ENCODE measurements at places on chromosomes 7 and 10. TPM values are rescaled to one million over a fixed set of nuclear protein-coding genes. Genes with fewer than 3 reads are reported as not detected.

Gene PDE6C
- not detected for total RNA-seq

Gene CLCN1
- not detected for total RNA-seq

Gene C10orf120
- total RNA-seq: not detected

- DNase-seq: no peak
- H3K36me3 ChIP-seq: no peaks in the 10 kb centered on the region
- no peaks in the 10 kb centered on the region for H3K4me1 ChIP-seq
- H3K4me3 ChIP-seq: no peak overlapping the region
- no peak overlapping the region for H3K27ac ChIP-seq
- no peaks in the 10 kb centered on the region for H3K27me3 ChIP-seq
These were observed 429.0 kb upstream of the MTPN start for GRCh38 chr7:136405931-136406777.

- no peak overlapping the region for H3K4me3 ChIP-seq
- no peak for DNase-seq
- no peaks in the 10 kb centered on the region for H3K27me3 ChIP-seq
- no peaks in the 10 kb centered on the region for H3K36me3 ChIP-seq
- H3K27ac ChIP-seq: no peak overlapping the region
These were observed 13.9 kb upstream of the DRGX start for GRCh38 chr10:49409755-49410154.

DNA sequence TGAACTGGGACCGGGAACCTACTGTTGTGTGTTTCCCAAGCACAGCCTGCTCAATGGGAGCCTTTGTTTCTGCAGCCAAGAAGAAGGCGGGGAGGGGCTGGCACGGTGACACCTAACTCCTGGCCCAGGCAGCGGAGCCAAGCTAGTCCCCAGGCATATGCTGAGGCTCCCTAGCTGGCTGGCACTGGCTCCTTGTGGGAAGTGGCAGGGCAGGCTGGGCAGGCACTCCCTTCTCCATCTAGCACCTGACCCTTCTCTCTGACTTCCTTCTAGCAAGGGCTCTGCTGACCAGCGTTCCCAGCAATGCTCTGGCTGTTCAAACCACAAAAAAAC is 325.0 kb downstream of the PLXNA4 start:
- no peak for DNase-seq
- no peaks in the 10 kb centered on the region for H3K36me3 ChIP-seq
- H3K27ac ChIP-seq: no peak overlapping the region
- no peaks in the 10 kb centered on the region for H3K4me1 ChIP-seq
- H3K27me3 ChIP-seq: no peaks in the 10 kb centered on the region
- no peak overlapping the region for H3K4me3 ChIP-seq

- H3K4me1 ChIP-seq: no peaks in the 10 kb centered on the region
- no peak for DNase-seq
- no peaks in the 10 kb centered on the region for H3K36me3 ChIP-seq
- H3K27me3 ChIP-seq: no peaks in the 10 kb centered on the region
- no peak overlapping the region for H3K4me3 ChIP-seq
- H3K27ac ChIP-seq: no peak overlapping the region
These were observed 368.9 kb downstream of the SORCS1 start for GRCh38 chr10:106795619-106796018.

GRCh38 chr10:52541006-52541473 is 227.0 kb downstream of the DKK1 start:
- DNase-seq: no peak
- no peaks in the 10 kb centered on the region for H3K36me3 ChIP-seq
- H3K27me3 ChIP-seq: no peaks in the 10 kb centered on the region
- H3K4me3 ChIP-seq: no peak overlapping the region
- no peak overlapping the region for H3K27ac ChIP-seq
- no peaks in the 10 kb centered on the region for H3K4me1 ChIP-seq

DNA sequence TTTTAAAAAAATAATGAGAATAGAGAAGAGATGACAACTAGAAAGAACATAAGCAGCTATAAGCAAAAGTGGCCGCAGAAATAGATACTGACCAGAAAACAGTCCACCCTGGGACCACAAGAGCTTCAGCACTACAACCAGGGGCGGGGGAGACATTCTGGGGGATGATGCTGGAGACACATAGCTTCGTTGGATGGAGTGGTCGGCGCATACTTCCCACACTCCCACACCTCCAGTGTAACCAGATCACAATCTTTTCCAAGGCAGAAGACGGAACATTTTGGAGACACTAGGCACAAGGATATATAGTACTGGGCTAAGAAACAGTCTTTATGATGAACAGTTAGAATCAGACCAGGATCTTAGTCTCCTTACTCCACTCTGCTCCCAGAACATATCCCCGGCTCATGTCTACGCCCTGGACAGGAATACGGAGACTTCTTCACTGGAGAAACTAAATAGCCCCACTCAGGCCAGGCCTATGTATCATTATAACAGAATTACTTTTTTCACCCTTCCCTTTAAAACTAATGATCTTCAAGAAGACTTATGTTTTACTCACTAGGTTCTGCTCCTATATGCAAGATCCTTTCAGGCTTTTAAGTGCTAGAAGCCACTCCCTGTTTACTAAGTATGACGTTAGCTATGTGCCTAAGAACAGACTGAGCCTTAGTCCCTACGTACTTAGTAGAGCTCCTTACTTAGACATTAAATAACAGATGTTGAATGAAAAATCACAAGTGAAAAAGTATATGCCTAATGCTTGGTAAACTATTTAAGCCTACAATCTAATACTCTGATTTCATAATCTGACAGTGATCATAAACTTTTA is 169.6 kb downstream of the SRPK2 start:
- peaks cover 3% of the 10 kb centered on the region for H3K4me1 ChIP-seq
- DNase-seq: no peak
- H3K27me3 ChIP-seq: no peaks in the 10 kb centered on the region
